ENCODE measurements at places on chromosomes 3 and 15.

GRCh38 chr15:56356616-56357015, 8.6 kb upstream of the TEX9 start:
- no peak for DNase-seq

GRCh38 chr3:58175187-58175436, 35.7 kb downstream of the DNASE1L3 start:
- no peak for DNase-seq

DNA sequence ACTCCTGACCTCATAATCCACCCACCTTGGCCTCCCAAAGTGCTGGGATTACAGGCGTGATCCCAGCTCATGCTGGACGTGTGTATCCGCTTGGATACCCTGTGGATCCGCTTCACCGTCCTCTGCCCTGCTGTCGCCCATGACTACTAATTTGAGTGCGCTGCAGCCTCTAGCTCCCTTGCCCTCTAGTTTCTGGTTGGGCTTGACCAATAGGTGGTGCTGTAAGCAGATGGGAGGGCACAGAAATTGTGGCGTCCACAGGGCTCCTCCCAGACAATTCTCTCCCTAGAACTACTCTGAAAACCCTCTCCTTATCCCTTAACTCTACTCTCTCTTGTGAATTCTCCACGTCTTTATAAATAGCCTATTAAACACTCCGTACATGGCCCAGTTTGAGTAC, 36.2 kb downstream of the ZPLD1 start:
- no peak for DNase-seq

DNA sequence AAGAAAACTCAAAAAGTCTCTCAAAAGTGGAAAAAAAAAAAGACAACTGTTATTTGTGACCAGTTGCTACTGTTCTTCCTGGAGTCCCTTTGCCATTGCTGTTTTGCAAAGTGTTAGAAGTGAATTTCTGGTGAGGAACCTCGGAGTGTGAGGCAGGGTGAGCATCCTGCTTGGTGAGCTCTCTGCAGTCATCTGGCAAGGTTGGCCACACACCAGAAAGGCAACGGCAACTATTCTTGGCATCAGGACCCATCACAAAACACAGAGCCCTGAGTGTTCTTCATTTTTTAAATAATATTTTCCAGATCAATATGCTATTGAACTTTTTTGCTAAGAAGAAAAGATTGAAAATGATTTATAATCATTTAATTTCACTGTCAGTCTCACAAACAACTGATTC, 60.7 kb downstream of the CGNL1 start:
- DNase-seq = no peak

DNA sequence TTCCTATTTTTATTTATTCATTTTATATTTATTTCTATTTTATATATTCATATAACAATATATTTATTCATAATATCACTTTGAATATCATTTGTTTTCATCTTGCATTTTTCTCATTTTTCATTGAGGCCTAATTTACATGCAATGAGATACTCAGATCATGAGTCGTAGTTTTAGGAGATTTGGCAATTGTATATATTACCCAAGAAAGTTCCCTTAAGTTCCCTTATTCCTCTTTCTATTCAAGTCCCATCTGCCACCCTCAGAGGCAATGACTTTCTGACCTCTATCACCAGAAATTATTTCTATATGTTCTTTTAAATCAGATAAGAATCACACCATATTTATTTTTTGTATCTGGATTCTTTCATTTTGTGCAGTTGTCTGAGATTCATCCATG, 329.1 kb upstream of the TPRG1 start:
- no peak for DNase-seq

GRCh38 chr3:17213102-17213501, 328.3 kb downstream of the PLCL2 start:
- DNase-seq = no peak

- no peak for DNase-seq
Observed at GRCh38 chr3:29718661-29719065, 437.8 kb downstream of the RBMS3 start.

- no peak for DNase-seq
Observed at GRCh38 chr3:82927309-82928253, 1166.1 kb upstream of the GBE1 start.

GRCh38 chr3:159765860-159766294, 222.8 kb upstream of the IL12A start:
- DNase-seq = no peak

DNA sequence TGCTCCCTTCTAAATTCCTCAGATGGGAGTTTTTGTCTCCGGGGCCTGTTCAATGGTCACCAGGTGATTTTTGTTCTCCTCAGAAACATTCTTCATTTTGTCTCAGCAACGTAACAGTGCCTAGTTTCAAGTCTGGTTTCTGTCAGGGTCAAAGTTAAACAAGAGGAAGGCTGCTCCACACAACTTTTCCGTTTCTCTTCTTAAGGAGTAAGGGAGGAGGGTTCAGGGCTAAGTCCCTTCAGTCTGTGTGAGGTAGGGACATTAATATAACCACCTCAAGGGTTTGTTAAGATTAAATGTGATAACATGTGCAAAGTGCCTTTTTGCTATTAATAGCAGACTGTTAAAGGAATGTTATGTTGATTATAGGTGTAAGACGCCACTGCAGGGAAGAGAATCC, 41.8 kb downstream of the HOMER2 start:
- DNase-seq = no peak

DNA sequence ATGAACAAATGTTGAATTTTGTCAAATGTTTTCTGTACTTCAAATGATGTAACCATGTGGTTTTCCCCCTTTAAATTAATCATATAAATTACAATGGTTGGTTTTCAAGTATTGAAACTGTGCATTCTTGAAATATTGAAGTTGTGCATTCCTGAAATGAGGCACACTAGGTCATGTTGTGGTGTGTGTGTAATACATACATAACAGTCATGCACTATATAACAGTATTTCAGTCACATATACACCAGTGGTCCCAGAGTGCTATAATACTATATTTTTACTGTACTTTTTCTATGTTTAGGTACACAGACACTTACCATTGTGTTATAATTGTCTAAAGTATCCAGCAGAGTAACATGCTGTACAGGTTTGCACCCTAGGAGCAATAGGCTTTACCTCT, 11.0 kb upstream of the IQCF5 start:
- DNase-seq = no peak

DNA sequence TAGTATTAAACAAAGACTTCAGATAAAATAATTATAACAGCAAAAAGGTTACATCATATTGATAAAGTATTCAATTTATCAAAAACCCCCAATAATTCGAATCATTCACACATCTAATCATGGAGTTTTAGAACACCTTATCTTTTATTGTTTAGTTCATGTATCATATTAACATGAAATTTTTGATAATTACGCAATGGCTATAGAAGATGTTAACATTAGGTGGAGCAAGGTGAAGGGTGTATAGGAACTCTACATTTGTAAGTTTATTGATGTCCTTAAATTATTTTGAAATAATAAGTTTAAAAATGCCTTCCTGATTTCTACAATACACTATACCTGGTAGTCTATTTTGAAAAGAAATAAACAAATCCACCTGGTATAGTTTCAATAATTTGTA, 696.5 kb upstream of the BCHE start:
- no peak for DNase-seq

DNA sequence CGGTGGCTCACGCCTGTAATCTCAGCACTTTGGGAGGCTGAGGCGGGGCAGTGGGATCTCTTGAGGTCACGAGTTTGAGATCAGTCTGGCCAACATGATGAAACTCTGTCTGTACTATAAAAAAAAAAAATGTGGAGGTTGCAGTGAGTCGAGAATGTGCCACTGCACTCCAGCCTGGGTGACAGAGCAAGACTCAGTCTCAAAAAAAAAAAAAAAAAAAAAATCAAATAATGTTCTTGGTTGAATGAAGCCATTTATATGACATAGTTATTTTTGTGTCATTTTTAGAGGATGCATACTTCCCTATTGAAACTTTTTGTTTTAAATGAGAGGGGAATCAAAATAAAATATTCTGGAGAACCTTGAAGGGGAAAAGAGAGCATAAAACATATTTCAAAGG, 3.1 kb downstream of the HMCES start:
- DNase-seq = no peak

Data from hematopoietic multipotent progenitor cell treated with erythropoietin and hydrocortisone succinate and interleukin-3 and kit ligand, for 17 days (in vitro differentiated cells).